ENCODE measurements at places on chromosomes 7 and 10. TPM values are rescaled to one million over a fixed set of nuclear protein-coding genes. Genes with fewer than 3 reads are reported as not detected.

The PTTG1IP2 gene
- total RNA-seq, result not detected

The SLC16A12 gene
- 11.0 TPM for total RNA-seq

DNA sequence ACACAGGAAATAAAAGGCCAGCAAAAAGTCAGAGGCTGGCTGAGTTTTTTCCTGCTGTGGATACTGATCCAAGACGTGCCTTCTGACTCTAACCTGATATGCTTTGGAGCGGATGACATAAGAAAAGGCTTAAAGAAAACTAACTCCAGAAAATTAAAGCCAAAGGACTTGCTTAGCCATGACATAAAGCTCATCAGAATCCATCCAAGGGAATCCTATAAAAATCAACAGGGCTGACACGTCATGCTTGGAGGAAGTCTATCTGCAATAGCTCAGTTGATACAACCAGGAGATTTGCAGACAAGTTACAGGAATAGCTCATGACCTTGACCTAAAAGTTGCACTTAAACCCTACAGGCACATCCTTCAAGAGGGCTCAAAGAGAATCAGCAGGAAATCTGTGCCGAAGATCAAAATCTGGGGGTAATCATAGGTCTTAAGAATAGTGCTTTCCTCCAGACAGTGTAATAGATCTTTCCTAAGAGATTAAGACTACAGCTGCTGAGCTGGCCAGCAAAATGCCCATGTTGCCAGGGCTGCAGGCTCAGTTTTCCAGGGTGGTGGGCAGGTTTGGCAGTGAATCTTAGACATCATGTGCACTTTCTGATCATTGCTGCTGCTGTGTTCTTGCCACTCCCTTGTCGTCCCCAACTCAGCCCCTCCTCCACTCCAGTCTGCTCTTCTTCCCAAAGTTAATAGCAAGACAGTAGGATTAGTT, 111.5 kb upstream of the SVIL start:
- no peak for DNase-seq
- H3K4me1 ChIP-seq, result no peaks in the 10 kb centered on the region
- peak overlapping the region; percentile 40 for H3K27ac ChIP-seq
- H3K4me3 ChIP-seq, result no peak overlapping the region

GRCh38 chr10:116073510-116073909, 199.5 kb downstream of the GFRA1 start:
- no peak overlapping the region for H3K4me3 ChIP-seq
- no peaks in the 10 kb centered on the region for H3K27me3 ChIP-seq
- H3K36me3 ChIP-seq, result no peaks in the 10 kb centered on the region
- H3K27ac ChIP-seq, result no peak overlapping the region
- DNase-seq, result no peak
- H3K4me1 ChIP-seq, result peaks cover 22% of the 10 kb centered on the region

GRCh38 chr7:73623798-73624668, at the start of gene MLXIPL:
TSS of gene MLXIPL (minus strand) at chr7:73624522. CDS start at chr7:73624492, 30 bp downstream.
- H3K27me3 ChIP-seq, result peaks cover 53% of the 10 kb centered on the region
- H3K4me3 ChIP-seq, result peak within 1 kb of the TSS; percentile 12
- DNase-seq, result peak; percentile 15
- H3K4me1 ChIP-seq, result peaks cover 20% of the 10 kb centered on the region
- no peaks in the 10 kb centered on the region for H3K36me3 ChIP-seq

GRCh38 chr10:131123496-131123895, 188.0 kb downstream of the TCERG1L start:
- H3K4me3 ChIP-seq, result no peak overlapping the region
- H3K27ac ChIP-seq, result no peak overlapping the region
- H3K4me1 ChIP-seq, result peaks cover 32% of the 10 kb centered on the region
- H3K36me3 ChIP-seq, result peaks cover 17% of the 10 kb centered on the region
- no peaks in the 10 kb centered on the region for H3K27me3 ChIP-seq

DNA sequence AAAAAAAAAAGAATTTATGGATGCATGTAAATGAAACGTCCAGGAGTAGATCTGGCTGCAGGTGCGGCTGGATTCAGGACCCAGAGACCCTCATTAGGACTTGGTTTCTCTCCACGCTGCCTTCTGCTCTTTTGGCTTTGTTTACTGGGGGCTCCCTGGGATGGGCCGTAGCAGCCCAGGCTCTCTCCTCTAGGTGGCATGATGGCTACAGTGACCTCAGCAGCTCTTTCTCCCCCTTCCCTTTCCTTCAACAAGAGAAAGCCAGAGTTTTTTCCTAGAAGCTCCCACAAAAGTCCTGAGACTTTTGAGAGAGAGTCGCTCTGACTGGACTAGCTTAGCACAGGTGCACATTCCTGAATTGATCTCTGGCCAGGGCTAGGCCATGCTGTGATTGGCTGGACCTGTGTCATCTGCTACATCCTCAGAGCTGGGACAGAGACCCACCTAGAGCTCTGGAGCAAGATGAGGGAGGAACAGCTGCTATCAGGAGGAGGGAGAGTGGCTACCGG, 67.8 kb upstream of the PDCD4 start:
- H3K4me1 ChIP-seq, result peaks cover 5% of the 10 kb centered on the region
- peak; percentile 72 for DNase-seq
- no peaks in the 10 kb centered on the region for H3K36me3 ChIP-seq

- no peak overlapping the region for H3K27ac ChIP-seq
- H3K27me3 ChIP-seq, result no peaks in the 10 kb centered on the region
- H3K4me3 ChIP-seq, result no peak overlapping the region
- H3K4me1 ChIP-seq, result peaks cover 31% of the 10 kb centered on the region
- no peak for DNase-seq
- H3K36me3 ChIP-seq, result peaks cover 69% of the 10 kb centered on the region
Measured at GRCh38 chr7:1725199-1725690, 55.2 kb downstream of the ELFN1 start.

GRCh38 chr10:60206735-60207134, 182.9 kb downstream of the ANK3 start:
- no peak overlapping the region for H3K4me3 ChIP-seq
- no peak for DNase-seq
- no peaks in the 10 kb centered on the region for H3K36me3 ChIP-seq
- no peak overlapping the region for H3K27ac ChIP-seq
- no peaks in the 10 kb centered on the region for H3K27me3 ChIP-seq
- H3K4me1 ChIP-seq, result no peaks in the 10 kb centered on the region

Data from spinal cord (tissue), 10 donors.